ENCODE measurements at places on chromosomes 13 and 19.
A peak's percentile ranks its signal among the peaks of the same experiment; 100 is the strongest.

GRCh38 chr13:76758257-76758656 lies 127.9 kb downstream of the KCTD12 start:
- DNase-seq: no peak

DNA sequence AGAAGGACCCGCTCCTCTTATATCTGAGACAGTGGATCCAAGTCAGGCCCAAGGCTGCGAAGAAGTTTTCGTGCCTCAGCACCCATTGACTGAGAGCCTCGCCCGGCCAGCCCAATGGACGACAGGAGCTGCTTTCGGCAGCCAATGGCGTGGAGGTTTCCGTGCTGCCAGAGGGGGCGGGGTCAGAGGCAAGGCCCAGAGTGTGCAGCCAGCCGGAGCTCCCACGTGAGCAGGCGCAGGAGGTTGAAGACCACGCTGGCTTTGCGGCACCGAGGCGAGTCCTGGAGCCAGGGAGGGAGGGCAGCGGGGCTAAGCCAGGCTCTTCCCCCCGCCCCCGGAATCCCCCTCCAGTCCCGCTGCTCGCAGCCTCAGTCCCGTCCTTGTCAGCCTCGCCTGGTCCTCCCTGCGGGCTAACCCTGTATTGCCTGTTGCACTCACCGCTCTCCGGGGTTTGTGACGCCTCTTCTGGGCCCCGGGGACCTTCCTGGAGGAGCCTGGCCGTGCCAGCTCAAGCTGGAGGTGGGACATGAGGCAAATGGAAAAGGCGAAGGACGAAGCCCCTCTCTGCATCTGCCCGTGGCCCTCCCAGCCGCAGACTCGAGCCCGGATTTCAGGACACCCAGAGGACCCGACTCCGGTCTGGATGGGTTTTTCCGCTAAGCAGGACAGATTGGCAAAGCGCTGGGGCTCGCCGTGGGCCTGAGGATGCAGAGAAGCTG lies 1.5 kb downstream of the IFNL4 start:
- DNase-seq: no peak

DNA sequence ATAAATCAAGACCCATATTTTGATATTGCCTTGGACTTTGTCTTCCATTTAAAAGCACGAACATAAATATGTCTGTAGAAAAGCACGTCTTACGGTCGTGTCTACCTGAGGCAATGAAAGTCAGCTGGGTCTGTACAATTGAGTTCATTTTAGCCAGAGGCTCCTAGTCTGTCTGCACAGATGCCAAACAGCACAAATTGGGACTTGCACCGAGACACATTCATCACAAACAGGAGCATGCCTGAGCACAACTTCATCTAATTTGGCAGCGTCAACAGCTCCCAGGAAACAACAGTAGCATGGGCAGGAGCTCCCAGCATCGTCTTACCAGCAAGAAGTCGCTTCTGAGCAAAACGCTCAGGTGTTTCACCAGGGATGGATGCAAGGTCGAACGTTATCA lies 687.0 kb downstream of the EFNB2 start:
- no peak for DNase-seq

DNA sequence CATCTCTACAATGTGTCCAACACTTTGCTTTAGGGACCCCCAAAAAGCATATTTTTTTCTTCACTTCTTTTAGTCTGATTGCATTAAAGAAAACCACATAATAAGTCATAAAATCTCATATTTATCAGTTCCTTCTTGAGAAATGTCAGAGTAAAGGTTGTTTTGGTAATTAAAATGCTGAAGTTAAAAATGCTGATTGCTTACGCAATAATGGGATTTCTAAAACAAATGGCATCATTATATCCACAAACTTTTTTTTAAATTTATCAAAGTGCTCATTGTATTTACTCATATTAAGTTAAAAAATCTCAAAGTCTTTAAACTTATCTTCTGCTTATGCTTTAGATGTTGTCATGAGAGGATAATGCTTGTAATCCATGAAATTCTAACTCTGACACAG lies 737.2 kb upstream of the ARGLU1 start:
- DNase-seq: no peak

DNA sequence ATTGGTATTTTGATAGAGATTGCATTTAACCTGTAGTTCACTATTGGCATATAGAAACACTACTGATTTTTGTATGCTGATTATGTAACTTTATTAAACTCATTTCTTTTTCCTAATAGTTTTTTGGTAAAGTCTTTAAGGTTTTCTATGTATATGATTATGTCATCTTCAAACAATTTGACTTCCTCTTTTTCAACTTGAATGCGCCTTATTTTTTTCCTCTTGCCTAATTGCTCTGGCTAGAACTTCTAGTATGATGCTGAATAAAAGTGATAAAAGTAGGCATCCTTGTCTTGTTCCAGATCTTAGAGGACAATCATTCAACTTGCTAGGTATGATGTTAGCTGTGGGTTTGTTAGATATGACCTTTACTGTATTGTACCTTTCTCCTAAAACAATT lies 1034.9 kb downstream of the PCDH9 start:
- no peak for DNase-seq

GRCh38 chr19:49880162-49880869 lies 2.8 kb downstream of the TBC1D17 start:
- no peak for DNase-seq

DNA sequence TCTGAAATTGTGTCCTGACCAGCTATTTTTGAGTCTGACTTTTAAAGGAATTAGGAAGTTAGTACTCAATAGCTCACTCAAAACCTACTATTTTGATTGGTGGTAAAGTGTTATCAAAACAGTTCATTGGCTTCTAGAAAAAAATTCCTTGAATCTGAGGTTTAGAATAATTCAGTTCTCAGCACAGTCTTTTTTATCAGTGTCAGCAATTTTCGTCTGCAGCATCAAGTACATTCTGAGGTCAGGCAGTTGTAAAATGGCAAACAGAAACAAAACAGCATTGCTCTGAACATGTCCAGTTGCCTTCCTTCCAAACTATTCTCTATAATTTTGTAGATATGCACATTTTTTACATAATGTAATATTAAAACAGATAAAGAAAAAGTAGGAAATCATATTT lies 1644.1 kb downstream of the SLITRK5 start:
- DNase-seq: no peak

- DNase-seq: peak; percentile 17
Measured at GRCh38 chr19:55166530-55167268, at the start of gene DNAAF3. TSS of gene DNAAF3 (minus strand) at chr19:55166613. CDS start at chr19:55166413, 200 bp downstream.

GRCh38 chr19:1678073-1678472 lies 25.7 kb upstream of the TCF3 start:
- DNase-seq: no peak

- no peak for DNase-seq
Measured at GRCh38 chr13:92537471-92537870, 689.1 kb upstream of the GPC6 start.

DNA sequence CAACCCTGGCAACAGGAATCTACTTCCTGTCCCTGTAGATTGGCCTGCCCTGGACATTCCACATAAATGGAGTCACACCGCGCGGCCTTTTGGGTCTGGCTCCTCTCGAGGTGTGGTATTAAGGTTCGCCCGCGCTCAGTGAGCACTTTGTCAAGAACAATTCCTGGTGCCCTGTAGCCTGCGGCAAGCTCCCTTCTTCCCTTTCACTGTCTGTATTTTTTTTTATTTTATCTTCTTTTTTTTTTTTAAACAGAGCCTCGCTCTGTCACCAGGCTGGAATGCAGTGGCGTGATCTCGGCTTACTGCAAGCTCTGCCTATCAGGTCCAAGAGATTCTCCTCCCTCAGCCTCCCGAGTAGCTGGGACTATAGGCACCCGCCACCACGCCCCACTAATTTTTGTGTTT lies 28.3 kb downstream of the PEX11G start:
- DNase-seq: no peak

DNA sequence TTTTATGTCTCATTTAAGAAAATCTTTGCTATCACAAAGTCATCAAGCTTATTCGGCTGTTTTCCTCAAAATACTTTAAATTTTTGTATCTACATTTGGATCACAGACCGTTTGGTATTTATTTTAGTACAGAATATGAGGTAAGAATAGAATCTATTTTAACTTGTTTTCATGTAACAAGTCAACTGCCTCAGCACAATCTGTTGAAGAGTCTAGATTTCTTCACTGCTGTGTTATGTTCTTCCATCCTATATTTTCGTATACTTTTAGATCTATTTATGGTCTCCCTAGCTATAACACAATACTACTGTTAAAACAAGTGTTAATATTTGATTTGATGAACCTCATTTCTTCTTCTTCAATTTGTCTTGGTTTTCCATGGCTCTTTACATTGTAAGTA lies 61.6 kb upstream of the SGCG start:
- DNase-seq: no peak

Measured in activated naive CD8-positive, alpha-beta T cell treated with anti-CD3 and anti-CD28 coated beads, Interleukin-2, amount 50 U/mL, for 16 hours (primary cell).